ENCODE measurements at places on chromosomes 6 and 20.
A peak's percentile ranks its signal among the peaks of the same experiment; 100 is the strongest.

DNA sequence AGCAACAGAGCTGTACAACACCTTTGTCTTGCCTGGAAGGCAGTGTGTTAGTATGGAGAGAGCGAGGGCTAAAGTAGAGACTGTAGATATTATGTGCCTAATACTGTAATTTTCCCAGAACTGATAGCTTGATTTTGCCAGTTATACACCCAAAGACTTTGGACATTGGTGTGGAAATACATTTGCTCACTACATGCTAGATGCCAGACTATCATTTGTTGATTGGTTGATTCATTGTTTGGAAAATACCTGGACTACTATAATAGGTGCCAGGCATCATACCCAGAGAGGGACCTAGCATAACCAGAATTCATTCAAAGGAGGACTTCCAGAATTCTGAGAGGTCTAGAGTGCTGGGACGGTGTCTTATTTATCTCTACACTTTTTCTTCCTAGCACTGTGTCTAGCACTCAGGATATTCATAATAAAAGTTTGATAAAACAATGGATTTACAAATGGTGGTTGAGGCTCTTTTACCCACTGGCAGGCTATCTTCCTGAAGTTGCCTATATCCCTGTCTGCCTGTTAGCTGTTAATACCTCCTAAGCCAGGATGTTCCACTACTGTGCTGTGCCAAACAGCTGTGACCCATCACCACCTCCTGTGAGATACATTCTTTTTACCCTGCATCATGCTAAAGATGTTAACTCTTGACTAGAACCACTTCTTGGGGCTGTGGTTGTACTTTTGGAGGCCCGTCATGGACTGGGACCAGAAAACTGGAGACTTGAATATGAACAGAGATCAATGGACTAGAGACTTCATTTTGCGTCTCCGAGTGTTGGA, 72.2 kb upstream of the FUCA2 start:
- DNase-seq, result no peak

DNA sequence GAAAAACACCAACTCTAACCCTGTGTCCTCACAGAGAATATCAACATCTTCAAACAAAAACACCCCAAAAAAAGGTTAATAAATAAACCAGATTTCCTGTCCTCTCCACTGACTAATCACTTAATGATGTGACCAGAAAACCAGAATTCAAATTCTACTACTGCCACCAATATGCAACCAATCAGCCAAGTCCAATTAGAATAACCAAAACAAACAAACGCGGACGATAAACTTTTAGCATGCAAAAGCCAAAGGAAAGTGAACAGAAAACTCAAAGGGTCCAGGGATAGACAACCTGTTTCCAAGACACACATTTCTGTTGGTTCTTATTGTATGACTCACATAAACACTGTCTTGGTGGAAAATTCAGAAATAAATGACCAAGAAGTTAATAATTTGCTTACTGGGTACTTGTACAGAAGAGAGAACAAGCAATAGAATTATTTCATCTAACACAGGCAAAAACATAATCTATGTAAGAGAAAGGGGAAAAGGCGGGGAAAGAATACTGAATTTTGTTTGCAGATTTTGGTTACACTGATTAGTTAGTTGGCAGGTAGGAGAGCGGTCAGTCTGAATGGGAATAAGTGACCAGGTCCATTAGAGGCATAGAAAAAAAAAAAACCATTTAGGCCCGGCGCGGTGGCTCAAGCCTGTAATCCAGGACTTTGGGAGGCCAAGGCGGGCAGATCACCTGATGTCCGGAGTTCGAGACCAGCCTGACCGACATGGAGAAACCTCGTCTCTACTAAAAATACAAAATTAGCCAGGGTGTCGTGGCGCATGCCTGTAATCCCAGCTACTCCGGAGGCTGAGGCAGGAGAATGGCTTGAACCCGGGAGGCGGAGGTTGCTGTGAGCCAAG, 34.1 kb downstream of the HFE start:
- no peak for DNase-seq

GRCh38 chr20:49983848-49984408, 1.1 kb downstream of the SNAI1 start:
- no peak for DNase-seq

DNA sequence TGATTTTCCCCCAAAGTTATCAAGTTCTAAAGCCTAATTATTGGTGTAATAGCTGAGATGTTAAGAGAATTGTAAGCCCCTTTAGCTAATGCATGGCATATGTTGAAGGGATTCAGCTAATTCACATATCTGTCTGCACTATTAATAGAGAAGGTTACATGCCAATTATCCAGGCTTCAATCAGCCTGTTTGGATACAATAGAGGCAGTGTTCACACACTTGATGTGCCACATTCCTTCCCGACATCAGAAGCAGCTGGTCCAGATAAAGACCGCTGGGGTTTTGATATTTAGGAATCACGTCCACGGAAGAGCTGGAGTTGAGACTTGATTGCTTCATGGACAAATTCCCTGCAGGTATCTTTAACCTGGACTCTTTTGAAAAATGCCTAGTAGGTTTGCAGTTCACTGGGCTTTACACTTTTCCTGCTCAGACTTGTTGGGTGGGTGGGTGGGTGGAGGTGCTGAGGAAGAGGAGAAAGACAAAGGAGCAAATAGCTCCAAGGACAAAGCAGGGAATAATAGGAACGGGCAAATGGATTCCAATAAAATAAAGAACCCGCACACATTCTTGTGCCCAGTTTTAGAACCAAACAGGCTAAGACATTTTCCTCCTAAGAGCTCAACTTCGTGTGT, 142.6 kb upstream of the ZNF217 start:
- no peak for DNase-seq

GRCh38 chr20:50467718-50468356, 42.3 kb upstream of the PTPN1 start:
- peak; percentile 52 for DNase-seq

- DNase-seq, result no peak
Measured at GRCh38 chr6:127328043-127328609, 15.3 kb downstream of the ECHDC1 start.

GRCh38 chr6:125639466-125640020, 109.9 kb upstream of the HEY2 start:
- DNase-seq, result no peak

GRCh38 chr6:150964765-150965164, 99.3 kb downstream of the MTHFD1L start:
- no peak for DNase-seq

DNA sequence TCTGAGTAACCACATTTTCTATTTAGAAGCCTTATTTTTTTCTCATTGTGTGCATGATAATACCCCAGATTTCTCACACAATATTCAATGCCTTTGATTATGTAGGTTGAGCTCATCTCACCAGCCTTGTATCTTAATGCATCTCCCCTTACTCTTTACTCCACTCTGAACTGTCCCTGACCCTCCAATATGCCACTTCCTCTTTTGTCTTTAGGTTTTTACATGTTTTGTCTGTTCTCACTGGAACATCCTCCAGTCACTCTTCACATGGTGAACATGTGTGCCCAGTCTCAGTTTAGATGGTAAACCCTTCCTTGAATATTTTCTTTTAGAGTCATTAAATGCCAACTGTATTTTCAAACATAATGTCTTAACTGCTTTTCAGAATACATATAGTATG, 392.9 kb upstream of the IMPG1 start:
- no peak for DNase-seq

DNA sequence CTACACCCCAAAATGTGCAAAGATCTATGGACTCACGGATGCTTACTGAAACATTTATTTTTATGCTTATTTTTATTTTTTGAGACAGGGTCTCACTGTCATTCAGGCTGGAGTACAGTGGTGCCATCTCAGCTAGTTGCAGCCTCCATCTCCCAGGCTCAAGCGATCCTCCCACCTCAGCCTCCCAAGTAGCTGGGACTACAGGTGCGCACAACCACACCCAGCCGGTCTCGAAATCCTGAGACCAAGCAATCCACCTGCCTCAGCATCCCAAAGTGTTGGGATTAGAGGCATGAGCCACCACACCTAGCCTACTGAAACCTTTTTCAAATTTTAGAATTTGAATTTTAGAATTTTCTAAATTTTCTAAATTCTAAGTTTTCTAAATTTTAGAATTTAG, 50.8 kb upstream of the IPCEF1 start:
- no peak for DNase-seq

GRCh38 chr6:52999456-52999855, 4.4 kb upstream of the GSTA4 start:
- no peak for DNase-seq

DNA sequence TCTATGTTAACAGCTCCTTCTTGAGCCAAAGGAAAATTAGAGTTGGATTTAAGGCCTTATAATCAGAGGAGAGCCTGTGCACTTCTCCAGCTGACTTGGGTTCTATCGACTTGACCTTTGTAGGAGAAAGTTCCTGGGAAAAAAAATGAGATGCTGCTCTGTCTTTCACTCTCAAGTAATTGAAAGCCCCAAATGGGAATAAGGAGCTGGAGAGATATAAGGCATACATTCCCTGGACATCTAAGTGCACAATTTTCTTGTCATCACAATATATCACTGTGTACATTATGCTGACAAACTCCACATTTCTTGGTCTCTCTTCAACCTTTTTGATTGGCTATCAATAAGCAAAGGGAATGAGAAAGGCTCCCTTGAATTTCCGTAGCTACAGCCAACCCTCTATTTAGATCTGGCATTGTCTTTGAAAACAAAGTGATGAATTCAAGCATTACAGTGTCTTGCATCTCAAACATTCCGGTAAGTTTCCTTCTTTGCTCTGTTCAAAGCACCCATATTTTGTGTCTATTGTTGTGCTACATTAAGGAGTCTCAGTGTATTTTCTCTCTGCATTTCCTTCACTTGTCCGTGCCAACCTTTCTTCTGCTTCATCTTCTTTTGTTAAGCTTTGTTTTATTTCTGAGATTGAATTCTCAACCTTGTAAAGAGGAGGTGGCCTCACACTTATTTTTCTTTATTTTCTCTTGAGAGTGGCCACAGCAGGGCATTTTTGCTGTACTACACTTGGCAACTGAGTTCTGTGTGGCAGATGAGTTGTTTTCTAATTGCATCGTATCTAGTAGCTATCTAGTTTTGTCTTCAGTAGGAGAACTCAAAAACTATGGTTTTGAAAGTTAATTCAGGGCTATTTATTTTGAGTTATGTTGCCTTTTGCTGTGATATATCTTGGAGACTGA, 450.3 kb upstream of the MAN1A1 start:
- DNase-seq, result no peak

DNA sequence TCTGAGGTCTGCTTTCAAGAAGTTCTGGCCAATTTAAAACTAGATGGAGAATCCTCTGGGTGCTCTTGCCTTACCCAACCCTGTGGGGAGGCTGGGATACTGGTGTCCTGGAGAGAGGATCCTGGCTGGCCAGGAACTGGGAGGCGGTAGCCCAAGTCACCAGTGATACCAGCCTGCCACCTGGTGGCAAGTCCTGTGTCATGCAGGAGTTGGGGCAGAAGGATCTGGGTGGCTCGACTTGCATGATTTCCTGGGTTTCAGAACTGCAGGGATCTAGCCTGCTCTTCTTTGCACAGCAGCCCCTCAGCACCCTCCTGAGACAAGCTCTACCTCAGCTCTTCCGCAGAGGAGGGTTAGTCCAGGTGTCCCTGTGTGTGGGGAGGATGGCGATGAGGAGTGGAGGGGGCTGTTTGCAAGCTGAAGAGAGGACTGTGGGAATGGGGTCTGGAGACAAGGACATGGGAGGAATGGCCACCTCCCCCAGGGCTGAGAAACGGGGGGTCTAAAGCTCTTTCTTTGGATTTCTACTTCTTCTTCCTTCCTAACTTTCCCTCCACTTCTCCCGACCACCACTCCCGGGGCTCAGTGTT, 4.2 kb downstream of the KCNK17 start:
- DNase-seq, result peak; percentile 83

DNA sequence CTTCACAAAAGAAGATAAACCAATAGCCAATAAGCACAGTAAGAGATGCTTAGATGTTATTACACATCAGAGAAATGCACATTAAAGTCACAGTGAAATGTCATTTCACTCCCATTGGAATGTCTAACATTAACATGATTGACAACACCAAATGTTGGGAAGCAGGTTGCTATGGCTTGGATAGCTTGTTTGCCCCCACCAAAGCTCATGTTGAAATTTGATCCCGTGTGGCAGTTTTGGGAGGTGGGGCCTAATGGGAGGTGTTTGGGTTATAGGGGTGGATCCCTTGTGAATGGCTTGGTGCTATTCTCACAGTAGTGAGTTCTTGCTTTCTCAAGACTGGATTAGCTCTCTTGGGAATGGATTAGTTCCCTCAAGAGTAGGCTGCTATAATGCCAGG, 44.8 kb downstream of the MRAP2 start:
- no peak for DNase-seq

DNA sequence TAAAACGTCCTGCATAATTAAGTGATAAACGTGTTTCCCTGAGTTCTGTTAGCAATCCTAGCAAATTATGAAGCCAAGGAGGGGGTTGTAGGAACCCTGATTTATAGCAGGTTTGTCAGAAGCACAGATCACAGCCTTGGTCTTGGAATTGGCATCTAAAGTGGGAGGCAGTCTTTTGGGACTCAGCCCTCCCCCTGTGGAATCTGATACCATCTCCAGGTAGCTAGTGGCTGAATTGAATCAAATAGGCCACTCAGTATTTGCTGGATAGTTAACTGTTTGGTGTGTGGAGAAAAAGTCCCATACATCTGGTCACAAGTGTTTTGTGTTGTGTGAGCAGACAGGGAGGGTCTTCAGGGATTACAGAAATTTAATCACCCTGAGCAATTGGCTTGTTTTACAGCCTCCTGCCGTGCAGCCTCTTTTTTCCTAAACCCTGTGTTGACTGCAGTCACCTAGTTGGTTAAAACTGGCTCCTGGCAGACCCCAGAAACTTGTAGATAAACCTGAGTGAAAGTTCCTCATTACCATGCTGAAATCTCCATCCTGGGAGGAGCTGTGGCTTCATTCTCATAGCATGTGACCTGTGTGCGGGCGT, 19.0 kb upstream of the KIFC1 start:
- no peak for DNase-seq

Data from colonic mucosa (tissue), 4 donors.